ENCODE measurements at places on chromosomes 1 and 21.

DNA sequence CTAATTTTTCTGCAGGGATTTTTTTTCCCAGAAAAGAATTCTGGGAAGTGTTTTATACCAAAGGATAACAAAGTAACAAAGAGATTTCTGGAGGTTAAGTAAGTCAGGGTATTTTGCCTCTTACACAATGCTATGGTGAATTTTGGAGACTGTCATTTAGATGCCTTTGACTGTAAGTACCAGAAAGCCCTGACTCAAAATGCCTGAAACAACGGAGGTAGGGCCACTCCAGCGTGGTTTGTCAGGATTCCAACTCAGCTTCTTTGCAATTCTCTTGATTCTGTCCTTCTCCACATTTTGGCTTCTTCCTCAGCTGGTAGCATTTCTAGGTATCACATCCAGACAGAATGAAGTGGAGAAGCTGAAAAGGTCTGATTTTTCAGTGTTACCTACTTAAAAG is 106.5 kb downstream of the UCHL5 start:
- DNase-seq: no peak

GRCh38 chr1:54497338-54497737 is 50.7 kb upstream of the ACOT11 start:
- DNase-seq: no peak

DNA sequence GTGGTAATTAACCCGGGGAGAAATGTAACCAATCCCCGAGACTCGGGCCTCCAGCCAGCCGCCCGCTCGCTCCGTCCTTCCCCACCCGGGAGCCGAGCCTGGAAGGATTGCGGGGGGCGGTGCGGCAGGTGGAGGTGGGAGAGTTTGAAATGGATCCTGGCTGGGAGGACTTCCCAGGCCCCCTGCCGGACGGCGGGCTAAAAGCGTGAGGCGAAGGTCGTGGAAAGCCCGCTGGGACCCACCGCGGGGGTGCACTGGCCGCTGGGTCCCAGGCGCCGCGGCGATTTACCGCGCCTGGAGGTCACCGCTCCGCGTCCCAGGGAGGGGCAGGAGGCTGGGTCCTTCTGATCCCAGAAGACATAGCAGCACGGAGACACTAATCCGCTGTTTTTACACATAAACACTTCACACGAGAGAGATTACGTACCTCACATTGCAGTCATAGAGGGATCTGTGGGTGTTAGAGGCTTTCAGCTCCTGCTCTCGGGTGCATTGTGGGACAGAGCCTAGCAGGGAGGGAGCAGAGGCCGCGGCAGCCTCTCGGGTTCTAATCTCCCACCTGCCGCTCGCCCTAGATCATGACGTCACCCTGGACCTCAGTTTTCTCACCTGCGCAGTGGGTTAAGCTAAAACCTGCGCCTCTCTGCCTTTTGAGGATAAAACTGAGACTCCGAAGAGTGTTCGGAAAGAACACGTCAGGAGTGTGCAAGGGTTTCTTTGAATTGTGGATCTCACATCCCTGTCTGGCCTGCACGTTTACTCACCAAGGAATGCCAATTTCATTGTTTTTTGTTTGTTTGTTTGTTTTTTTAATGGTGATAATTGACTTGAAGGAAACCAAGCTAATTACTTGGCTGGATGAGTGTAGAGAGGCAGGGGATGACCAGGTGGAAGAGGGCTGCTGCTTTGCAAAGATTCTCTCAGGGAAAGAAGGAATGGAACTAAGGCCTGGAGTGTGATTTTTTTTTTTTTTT is 17.1 kb upstream of the TMEM9 start:
- DNase-seq: peak; percentile 9

- no peak for DNase-seq
These were observed 6.5 kb upstream of the ATP1A2 start for GRCh38 chr1:160108888-160109662.

DNA sequence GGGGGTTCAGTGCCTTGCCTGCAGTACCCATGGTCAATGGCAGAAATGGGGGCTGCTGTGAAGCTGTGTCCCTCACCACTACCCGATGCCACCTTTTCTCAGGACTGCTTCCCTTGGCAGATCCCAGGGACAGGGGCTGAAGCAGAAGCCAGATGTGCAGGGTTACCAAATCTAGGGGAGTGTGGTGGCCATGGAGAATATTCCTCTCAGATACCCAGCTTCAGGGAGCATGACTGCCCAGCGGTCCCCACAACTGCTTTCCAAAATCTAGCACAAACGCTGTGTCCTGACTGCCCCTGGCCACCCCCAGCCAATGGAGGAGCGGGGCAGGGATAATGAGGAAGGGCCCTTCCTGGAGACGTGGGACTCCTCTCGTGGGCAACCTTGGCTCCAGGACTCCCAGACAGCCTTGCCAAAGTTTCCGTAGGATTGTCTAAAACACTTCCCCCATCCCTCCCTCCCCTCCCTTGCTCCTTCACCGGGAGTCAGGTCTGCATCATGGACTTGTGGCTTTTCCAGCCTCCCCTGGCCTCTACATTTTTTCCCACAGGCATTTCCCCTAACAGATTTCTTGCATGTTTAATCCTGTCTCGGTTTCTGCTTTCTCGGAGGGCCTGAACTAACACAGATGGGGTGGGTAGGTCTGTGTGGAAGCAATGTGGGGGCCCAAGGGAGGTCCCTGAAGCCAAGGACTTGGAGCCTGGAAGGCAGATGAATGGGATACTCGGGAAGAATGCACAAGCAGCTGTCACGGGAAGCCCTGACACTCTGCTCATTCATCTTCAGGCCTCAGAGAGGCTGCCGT is 80.5 kb downstream of the OMA1 start:
- DNase-seq: no peak

DNA sequence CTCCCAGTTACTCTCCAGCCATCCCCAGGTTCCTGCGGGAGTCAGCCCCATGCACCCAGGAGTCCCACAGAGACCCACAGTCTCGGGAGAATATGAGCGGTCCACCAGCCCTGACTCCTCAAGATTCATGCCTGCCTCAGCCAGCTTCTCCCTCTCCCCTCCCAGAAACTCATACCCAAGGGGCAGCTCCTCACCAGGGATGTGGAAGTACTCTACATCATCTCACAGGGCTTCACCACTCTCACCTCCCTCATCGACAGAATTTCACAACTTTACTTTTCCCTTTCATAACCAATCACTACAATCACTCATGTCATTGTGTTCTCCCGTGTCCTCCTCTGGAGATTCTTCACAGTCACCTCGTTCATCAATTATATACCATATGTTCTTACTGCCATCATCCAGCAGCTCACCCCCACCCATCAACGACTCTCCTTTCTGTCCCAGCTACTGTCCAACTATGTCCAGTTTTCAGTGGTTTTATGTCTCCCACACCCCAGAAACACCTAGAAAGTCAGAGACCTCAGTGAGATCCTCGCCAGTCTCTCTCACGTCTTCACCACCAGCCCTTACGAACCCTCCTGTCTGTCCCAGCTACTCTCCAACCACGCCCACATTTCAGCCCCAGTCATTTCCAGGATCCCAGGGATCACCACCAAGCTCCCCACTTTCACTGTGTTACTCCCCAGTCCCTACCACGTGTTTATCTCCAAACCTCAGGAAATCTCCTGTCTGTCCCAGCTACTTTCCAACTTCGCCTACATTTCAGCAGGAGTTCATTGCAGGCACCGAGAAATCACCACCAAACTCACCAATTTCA is 1530.1 kb upstream of the TPTE start:
- DNase-seq: no peak

DNA sequence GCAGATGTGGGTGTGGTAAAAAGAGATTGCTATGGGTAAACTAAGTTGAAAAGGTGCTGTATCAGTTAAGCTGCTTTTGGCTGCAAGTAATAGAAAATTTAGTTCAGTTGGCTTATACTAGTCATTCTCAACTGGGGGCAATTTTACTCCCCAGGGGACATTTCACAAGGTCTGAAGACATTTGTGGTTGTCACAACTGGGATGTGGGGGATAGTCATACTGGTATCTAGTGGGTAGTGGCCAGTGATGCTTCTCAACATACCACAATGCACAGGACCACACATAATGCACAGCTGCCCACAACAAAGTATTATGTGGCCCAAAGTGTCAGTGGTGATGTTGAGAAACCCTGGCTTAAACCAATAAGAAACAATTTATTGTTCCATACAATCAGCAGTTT is 31.4 kb downstream of the SERTAD4 start:
- DNase-seq: no peak

GRCh38 chr1:189151361-189151760 is 1326.3 kb downstream of the BRINP3 start:
- no peak for DNase-seq

DNA sequence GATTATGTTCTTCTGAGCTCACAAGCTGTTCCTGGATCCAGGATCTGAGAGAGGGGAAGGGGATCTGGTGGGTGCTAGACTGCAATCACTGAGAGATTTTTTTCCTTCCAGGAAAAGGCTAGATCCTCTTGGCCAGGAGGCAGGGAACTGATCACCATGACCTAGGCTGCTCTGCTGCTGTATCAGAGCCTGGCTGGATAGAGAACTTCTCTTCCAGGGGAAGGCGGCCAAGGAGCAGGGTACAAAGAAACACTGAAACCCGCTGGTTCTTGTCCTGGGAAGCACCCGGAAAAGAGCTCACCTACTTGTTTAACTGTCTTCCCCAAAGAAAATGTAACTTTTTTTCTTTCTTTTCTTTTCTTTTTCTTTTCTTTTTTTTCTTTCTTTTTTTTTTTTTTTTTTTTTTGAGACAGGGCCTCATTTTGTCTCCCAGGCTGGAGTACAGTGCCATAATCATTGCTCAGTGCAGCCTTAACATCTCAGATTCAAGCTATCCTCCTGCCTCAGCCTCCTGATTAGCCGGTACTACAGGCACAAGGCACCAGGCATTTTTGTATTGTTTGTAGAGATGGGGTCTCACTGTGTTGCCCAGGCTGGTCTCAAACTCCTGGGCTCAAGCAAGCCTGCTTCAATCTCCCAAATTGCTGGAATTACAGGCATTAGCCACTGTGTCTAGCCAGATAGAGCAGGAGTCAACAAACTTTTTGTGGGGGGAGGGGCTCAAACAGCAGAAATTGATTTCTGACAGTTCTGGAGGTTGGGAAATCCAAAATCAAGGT is 12.4 kb upstream of the RPS6KA1 start:
- no peak for DNase-seq

DNA sequence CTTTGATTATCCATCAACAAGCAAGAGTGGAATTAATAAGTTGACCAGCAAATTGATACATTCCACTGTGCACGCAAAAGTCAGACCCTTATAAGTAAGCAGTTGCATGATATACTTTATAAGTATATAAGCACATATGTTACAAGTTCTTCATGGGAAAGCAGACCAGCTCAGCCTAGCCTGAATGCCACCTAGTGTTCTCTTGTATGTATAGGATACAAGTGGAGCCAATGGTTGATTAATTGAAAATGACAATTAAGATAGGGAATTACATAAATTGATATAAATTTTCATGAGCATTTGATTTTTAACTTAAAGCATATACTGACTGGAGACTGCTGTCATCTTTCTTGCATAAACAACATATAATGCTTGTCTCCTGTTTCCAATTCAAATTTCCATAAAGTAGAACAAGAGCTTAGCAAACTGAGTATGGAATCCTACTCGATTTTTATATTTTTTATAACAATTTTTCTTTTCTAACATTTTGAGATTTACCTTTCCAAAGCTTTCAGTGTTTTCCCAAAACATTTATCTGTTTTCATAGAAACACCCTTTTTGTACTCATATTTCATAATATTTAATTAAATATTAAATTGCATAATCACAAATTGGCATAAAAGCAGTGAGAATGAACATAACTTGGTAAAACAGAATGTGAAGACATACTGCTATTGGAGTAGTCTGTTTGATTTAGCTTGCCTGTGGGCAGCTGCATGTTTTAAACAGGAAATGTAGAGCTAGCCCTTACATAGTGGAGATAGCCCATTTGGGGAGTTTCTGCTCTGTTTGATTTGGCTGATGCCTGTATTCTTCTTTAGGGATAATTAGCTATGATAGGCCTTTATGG is 62.8 kb downstream of the MAGI3 start:
- no peak for DNase-seq

DNA sequence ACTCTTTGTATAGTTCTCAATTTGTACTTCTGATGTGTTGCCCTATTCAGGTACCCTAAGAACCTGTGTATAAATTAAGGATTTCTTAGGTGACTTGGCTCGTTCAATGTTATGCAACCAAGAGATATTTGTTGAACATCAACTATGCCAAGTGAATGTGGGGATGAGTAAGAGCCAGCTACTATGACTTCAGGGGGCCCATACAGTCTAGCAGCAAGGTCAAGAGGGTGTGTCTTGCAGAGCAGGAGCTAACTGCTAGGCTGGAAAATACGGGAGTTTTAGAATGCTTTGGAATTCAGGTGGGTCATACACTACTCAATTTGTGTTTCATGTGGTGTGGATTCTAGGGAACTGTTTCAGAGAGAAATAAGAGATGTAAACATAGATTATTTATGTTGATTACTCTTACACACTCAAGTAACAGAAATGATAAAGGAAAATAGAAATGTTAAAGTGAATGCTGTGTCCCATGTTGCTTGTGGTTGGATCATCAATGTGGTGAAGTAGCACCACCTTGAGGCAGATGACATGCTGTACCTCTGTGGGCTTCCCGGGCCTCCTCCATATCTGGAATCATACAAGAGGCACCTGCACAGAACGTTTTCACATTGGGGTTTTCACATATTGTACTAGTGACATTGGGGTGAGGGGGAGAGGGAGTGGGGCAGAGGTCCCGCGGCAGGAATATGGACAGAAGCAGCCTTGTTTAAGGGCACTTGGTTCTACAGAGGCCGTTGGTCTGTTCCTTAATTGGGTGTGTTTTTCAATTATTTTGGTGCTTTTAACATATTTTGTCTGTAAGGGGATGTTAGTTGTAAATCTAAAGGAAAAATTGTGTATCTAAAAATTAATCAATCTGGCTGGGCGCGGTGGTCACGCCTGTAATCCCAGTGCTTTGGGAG is 12.4 kb downstream of the ARPC5 start:
- no peak for DNase-seq

DNA sequence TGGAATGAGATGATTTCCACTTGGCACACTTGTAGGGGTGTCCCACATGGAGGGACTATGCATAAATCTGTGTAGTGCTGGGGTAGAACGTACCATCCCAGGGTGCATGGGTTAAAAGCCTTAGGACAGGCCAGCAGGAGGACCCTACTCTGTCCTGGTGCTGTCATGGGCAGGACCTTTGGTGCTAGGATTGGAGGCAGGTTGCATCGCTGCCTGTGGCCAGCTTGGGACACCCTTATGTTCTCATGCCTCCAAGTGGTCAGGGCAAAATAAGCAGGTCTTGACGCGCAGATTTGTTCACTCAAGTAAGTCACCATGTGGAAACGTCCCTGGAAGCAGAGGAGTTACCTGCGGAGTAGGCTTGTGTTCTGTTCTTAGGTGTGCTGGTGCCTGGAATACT is 49.5 kb upstream of the RAB3GAP2 start:
- no peak for DNase-seq

DNA sequence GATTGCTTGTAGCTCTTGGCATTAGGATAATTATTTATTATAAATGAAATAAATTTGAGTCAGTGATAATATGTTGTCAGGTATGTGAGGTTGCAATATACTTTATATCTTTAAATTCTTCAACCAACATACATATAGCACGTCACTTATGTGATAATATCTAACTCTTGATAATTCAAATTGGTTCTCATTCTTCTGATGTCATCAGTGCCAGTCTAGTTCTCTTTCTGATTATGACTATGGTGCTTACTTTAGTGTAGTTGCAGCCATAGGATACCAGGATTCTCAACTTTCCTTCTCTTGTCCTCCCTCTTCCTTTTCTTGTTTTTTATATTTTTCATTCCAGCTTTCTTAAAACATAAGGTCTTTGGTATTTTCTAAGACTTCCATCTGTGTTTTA is 34.8 kb upstream of the ATP6V1G3 start:
- no peak for DNase-seq

GRCh38 chr1:175410560-175410959 is 218.0 kb upstream of the KIAA0040 start:
- DNase-seq: no peak

All from activated CD8-positive, alpha-beta memory T cell treated with anti-CD3 and anti-CD28 coated beads for 4 hours (primary cell).